NCI-H187 (cell line): ENCODE measurements at places on chromosomes 3 and 15.

GRCh38 chr15:88982946-88983342 is 69.8 kb upstream of the MFGE8 start:
- no peak for DNase-seq

DNA sequence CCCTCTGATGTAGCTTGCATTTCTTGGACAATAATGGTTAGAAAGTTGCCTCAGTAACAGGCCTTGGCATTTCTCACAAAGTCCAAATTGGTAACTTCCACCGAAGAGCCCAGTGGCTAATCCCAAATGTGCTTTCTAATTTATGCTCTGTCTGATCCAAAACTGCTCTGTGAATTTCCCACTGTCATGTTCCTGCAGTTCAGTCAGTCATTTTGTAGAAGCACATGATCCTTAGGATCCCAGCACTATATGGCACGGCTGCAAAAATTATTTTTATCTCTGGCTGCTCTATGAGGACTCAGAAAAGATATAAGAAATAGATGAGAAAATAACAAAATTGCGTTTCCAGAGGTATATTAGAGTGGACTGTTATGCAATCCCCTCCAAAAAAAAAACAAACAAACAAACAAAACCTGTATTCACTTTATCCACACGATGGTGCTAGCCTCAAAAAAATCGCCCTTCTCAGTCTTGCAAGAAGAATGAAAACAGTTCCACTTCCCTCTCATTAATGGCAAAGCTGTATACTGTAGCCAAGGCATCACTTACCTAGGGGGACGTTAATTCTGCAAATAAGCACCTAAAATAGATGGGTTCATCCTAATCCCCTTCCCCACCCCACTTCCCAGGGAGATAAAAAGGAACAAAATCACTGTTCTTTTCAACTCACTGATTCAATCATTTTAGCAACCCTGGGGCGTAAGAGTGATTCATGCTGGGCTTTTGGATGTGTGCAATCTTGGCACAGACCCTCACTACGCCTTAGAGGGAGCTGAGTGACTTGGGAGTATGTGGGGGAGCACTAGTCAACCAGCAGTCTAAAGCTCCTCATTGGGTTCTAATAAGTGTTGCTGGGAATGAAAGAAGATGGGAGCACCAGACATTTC is 61.3 kb downstream of the TMCO5A start:
- no peak for DNase-seq

GRCh38 chr3:52193065-52193464 is 4.9 kb upstream of the ALAS1 start:
- DNase-seq: no peak

- no peak for DNase-seq
These were observed 43.7 kb downstream of the SLC12A8 start for GRCh38 chr3:125168711-125169393.

DNA sequence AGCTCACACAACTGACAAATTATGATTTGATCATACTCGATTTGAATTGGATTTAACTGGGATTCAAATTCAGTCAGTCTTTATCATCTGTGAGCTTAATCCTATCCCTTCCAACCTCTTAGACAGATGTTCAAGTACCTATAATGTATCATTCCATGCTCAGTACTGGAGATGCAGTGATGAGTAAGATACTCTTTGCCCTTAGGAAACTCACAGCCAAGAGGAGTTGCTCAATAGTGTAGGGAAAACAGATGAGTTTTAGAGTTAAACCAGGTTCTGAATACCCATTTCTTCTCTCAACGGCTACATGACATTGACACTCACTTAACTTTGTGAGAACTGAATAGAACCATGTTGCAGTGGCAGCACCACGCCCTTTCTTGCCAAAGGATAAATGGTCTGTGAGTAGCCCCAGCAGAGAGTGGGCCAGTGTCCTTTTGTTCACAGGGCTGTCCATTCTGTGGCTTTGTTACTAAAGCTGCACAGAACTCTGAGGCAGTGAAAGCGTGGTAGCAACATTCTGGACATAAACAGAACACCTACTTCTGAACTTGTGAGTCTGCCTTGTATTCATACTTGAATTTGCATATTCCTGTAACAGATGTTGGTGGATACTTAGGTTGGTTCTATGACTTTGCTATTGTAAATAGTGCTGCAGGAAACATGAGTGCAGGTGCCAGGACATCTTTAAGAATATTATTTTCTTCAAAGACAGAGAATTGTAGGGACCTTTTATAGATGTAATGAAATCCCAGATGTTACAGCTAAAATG is 91.6 kb downstream of the RASA2 start:
- no peak for DNase-seq

GRCh38 chr3:49842843-49843517 is 13.4 kb downstream of the TRAIP start:
- no peak for DNase-seq

- no peak for DNase-seq
These were observed 12.9 kb upstream of the TNFAIP8L3 start for GRCh38 chr15:51107612-51108011.

- DNase-seq: no peak
These were observed 57.1 kb downstream of the FEM1B start for GRCh38 chr15:68334661-68335124.

DNA sequence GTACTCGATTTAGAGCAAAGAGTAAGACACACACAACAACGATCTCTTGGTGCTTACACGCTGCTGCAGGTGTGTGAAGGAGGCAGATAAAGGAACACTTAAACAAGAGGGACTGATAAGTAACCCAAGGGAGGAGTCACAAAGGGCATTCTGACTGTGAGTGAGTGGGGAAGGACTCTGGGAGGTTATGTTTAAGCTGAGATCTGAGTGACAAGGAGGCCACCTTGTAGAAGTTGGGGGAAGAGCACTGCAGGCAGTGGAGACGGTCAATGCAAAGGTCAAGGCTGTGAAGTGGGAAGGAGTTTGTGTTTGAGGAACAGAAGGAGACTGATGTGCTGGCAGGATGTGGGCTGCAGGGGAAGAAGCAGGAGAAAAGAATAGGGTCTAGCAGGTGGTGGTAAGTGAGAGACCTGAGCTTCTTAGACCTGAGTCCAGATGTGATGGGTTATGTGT is 63.1 kb downstream of the LPP start:
- DNase-seq: no peak

DNA sequence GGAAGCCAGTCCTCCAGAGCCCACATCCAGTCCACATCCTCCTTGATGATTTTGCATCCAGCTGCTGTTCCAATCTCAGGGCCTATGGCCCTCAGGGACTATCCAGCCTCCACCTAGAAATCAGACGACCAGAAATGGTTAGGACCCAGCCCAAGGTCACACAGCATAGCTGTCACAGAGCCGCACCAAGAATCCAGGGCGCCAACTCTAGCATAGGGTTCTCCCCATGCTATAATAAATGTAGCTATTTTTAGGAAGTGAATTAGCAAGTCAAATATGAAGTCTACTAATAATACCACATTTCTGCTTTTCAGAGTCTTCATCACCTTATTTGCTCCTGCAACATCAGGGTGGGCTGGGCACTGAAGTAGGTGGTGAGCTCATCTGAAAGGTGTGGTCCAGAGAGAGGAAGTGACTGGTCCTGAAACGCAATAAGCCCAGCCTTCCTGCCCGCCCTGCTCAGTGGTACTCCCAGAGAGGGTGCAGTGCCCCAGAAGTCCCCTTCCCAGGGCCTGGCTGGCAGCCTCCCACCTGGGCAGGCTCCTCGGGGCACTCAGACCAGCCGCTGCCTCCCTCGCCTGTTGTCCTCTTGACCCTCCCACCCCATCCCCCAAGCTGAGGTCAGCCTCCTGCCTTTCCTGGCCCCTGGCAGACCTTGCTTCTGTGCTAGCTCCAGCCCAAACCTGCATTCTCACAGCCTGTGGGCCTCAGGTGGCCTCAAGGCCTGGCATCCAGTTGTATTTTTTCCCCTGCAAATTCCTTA is 17.6 kb upstream of the CYP11A1 start:
- no peak for DNase-seq

- no peak for DNase-seq
These were observed 8.6 kb downstream of the ZNF445 start for GRCh38 chr3:44468572-44469520.

- DNase-seq: no peak
These were observed 57.6 kb upstream of the PLXND1 start for GRCh38 chr3:129663930-129664646.

GRCh38 chr15:71219645-71220044 is 104.4 kb downstream of the THSD4 start:
- DNase-seq: no peak

GRCh38 chr15:36400936-36401585 is 178.4 kb upstream of the CDIN1 start:
- DNase-seq: no peak

DNA sequence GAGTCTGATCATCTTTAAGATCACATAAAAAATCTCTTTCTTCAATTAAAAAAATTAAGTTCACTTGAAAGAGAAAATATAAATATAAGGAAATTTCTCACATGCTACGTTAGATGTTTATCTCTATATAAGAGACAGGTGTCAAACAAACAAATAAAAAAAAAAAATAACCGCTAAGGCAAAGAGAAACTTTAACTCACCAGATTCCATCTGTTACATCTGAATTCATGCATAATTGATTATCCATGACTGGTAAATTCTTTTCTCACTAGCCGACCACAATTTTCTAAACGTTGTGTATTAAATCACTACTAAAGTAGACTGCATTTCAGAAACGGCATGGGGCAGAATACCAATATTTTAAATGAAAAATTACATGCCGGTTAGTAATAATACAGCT is 9.6 kb upstream of the SATB1 start:
- no peak for DNase-seq

DNA sequence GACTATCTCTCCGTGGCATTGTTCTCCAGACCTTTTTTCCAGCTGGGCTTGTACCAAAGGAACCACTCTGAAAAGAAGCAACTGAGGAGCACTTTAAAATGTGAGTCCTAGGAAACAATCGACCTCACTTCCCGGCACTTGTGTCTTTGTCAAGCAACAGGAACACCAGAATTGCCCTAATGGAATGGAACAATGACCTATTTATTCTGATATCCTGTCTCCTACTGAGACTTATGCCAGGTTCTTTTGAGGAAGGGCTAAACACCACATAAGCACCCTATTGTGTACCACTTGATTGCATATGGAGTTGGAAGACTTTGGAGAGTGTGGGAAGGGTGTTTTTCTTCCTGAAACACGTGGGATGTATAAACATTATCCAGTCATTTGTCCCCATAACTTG is 56.8 kb upstream of the TGFBR2 start:
- DNase-seq: no peak

DNA sequence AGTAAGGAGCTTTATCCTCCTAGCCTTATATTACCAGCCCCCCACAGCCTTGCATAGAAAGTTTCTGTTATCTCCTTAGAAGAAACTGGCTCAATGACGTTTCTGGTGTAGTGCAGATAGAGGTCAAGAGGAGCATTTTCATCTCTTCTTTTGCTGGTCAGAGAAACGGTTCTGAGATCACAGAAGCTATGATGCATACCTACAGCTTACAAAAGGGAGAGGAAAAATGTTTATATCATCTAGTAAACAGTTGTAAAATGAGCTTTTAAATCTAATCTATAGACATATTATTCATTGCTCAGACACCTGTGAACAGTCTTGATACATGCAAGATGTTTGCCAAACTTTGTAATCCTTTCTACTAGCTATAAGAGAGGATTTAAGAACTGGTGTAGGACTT is 68.0 kb downstream of the GMPS start:
- no peak for DNase-seq

DNA sequence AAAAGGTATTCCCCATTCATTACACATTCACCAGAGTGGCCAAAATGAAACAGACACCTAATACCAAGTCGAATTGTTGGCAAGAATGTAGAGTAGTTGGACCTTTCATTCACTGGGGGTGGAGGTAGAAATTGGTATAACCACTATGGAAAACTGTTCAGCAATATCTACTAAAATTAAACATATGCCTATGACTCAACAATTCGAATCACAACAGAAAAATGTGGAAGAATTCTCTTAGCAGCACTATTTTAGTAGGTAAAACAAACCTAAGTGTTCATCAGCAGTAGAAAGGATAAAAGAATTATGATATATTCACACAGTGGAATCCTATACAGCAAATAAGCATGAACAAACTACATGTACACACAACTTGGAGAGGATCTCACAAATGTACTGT is 30.6 kb downstream of the POLG start:
- no peak for DNase-seq

- DNase-seq: no peak
These were observed at the start of gene SIDT1 for GRCh38 chr3:113531826-113532697. Gene SIDT1 (plus strand): TSS chr3:113532555. CDS start chr3:113533022, 467 bp downstream.

- DNase-seq: no peak
These were observed 20.3 kb downstream of the PDZRN3 start for GRCh38 chr3:73604451-73604850.

DNA sequence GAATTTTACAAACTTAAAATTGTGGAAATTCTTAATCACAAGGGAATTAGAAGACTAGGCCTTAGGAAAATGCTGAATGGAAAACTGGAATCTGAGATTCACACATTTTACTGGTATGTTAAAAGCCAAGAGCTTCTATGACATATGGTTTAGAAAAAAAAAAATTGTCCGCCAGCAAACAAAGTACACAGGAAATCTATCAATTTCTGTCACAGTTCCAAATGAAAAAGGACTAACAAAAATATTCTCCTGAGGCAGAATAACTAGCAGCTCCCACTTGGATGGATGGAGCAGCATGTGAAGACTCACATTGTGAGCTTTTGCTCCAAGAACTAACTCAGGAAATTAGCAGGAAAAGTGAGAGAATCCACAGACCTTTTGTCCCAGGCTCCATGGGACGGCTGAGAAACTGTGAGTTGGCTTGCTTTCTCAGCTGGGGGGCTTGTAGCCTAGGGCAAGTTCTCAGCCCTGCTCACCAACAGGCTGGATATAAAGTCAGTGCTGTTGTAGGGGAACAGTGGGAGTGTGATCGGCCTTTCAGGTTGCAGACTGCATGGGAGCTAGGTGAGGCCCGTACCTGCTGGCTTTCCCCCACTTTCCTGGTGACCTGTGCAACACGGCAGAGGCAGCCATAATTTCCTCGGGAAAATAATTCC is 731.1 kb upstream of the SGO1 start:
- DNase-seq: no peak

GRCh38 chr15:71093054-71094024 is 21.9 kb upstream of the THSD4 start:
- no peak for DNase-seq

- no peak for DNase-seq
These were observed 32.2 kb upstream of the ACP3 start for GRCh38 chr3:132284781-132285619.

DNA sequence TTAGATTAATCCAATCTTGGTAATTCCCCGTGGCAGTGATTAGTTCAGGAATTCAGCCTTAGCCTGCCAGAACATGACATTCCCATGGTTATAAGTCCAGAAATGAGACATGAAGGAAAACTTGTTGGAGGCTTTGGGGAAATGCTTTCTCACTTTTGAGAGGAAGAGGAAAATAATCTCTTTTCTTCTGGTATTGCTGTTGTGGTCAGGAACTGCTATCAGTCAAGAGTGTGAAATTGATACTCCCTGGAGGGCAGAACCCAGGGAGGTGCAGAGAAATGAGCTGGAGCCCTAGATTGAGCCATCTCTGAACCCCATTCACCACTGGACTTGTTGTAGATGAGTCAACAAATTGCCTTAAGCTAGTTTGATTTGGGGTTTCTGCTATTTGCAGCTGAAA is 38.6 kb upstream of the APH1B start:
- no peak for DNase-seq

- no peak for DNase-seq
These were observed 3.4 kb downstream of the GXYLT2 start for GRCh38 chr3:72891053-72891855.
